ENCODE measurements at places on chromosomes 16 and 17.

DNA sequence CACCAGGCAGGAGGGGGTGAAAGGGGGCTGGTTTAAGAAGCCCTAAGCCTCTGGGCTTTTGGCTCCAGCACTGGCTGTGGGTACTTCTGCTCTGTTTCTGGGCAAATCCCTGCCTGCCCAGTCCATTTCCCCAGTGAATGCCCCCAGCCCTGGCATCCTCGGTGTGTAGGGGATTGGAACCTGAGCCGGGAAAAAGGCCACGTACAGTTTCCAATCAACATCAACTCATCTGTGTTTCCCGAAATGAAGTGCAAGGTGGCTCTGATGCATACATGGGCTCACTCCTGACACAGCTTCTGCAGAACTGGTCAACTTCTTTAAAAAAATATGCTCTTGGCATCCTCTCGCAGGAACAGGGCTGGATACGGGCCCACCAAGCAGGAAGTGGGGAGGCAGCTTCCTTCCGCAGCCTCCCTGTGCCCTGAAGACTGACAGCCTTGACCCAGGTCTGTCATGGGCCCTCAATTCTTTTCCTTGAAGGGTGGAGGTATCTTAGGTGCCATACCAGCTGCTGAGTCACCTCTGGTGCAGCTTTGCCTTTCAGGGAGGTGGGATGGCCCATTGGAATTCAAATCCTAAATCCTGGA, 73.3 kb downstream of the N4BP1 start:
- DNase-seq: no peak

GRCh38 chr16:72244853-72245252, 72.9 kb upstream of the PMFBP1 start:
- DNase-seq: no peak

GRCh38 chr17:61400066-61400716, 548 bp downstream of the TBX2 start:
- peak; percentile 39 for DNase-seq

DNA sequence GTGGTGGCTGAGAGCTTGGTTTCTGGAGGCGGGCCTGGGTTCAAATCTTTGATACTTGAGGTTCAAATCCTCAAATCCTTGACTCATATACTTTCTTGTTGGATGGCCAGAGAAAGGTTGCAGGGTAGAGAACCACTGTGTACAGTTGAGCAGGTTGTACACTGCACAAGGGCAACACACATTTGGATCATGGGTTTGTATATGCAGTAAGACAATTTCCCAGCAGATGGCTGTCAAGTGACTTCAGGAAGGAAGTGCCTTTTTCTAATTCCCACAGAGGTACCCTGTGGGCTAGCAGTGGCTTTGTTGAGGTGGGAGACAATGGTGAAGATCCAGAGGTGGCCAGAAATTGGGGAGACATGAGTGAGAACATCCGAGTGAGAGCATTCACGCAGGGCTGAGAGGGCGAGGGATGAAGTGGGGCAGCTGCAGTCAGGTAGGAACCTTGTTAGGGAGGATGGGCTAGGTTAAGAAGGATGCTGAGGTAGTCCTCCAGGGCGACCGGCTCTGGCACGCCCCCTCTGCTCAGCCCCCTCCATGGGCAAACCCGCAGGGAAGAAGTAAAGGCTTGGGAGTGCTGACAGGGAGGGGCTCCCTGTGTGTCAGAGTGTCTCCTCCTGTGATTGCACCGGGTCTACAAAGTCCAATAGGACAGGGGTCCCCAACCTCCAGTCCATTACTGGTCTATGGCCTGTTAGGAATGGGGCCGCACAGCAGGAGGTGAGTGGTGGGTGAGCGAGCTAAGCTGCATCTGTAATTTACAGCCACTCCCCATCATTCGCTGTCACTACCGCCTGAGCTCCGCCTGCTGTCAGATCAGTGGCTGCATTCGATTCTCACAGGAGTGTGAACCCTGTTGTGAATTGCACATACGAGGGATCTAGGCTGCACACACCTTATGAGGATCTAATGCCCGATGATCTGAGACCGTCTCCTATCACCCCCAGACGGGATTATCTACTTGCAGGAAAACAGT, 2.7 kb downstream of the C16orf89 start:
- no peak for DNase-seq

GRCh38 chr17:65530523-65531255, 30.8 kb downstream of the AXIN2 start:
- DNase-seq: no peak

DNA sequence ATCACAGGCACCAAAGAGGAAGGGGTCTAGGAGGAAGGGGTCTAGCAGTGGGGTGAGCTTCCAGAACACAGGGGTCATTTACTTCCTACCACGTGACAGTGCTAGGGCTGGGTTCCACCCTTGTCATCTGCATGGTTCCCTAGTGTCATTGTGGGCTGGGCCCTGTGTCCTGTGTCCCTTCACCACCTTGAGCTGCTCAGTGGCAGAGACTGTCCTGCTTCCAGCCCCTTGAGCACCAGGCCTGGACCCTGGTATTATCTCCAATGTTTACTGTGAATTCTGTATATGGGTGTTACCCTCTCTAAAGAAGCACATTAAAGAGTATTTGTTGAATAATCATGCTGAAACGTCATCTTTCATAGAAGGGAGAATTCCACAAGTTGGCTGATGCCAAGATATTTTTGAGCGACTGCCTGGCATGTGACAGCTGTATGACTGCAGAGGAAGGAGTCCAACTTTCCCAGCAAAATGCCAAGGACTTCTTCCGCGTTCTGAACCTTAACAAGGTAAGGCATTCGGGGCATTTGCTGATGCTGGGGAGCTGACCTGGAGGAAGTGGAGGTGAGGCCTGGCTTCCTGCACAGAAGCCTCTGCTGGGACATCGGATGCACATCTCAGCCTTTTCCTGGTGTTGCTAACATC, 5.5 kb downstream of the NARF start:
- DNase-seq: no peak

- peak; percentile 95 for DNase-seq
These were observed 13.4 kb downstream of the BCO1 start for GRCh38 chr16:81251871-81252270.

- DNase-seq: no peak
These were observed 3.3 kb downstream of the LHX1 start for GRCh38 chr17:36940313-36941264.

GRCh38 chr17:74454197-74455024, 12.0 kb upstream of the CD300A start:
- DNase-seq: peak; percentile 71

DNA sequence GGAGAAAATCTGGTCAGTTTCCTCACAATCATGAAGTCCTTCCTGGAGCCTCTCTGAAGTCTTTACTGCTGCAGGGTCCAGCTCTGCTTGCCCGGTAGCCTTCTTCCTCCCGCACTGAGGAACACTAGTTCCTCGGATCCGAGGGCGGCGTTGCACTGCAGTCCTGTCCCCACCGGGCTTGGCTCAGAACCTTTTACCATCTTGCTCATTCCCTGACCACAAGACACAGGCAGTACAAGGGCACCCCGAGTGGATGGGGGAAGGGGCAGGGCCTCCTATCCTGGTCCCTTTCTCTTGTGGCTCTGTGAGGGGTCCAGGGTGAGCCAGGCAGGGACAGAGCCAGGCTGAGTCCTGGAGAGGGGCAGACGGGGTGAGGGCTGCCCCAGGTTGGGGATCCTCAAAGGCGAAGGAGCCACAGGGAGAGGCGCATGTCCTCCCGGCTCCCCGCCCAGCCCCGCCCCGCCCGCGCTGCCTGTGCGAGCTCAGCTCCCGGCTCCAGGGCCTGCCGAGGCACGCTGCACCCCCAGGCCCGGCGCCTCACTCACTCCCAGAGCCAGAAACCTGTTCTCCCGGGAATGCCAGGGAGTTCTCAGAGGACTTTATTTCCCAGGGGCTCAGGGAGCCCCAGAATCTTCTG, 1.5 kb downstream of the FOXN1 start:
- DNase-seq: no peak

- no peak for DNase-seq
These were observed 22.1 kb upstream of the B4GALNT2 start for GRCh38 chr17:49110509-49110908.

DNA sequence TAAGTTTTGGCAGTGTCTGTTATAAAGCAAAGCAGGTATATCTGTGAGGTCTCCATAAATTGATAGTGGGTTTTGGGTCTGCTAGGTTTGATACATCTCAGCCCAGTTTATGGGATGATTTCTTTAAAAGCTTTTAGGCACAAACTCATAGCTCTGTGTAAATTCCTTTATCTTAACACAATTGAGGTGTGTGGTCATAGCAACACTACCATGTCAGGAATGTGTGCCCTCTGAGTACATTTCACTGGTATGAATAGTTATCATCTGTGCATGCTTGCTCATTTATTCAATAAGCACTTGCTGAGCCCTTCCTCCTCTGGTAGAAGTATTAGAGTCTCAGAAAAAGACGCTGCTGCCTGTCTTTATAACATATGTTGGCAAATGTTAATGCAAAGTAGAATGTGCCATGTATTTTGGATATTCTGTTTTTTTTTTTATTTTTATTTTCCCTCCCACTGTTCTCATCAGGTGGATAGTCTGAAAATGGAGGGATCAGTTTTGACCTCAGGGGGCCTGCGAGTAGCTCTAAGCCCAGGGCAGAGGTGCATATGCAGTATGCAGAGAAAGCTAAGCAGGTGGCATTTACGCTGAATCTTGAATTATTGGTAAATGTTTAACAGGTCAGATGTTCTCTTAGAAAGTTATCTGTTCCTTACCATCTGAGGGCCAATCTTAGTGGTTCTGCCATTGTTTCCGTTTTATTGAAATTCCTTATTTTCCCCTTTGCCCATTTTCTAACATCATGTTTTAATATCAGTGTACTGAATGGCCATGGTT, 90.7 kb downstream of the WNT3 start:
- peak; percentile 21 for DNase-seq

GRCh38 chr17:28216052-28216451, 102.9 kb upstream of the TMEM97 start:
- DNase-seq: no peak

GRCh38 chr17:17767154-17767869, 69.5 kb downstream of the SREBF1 start:
- DNase-seq: no peak

DNA sequence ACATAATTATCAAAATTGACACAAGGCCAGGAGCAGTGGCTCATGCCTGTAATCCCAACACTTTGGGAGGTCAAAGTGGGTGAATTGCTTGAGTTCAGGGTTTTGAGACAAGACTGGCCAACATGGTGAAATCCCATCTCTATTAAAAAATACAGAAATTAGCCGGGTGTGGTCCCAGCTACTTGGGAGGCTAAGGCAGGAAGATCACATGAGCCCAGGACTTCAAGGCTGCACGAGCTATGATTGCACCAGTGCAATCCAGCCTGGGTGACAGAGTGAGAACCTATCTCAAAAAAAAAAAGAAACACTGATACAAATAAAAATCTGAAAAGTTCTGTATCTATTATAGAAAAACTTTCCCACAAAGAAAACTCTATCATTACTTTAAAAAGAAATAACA, 15.5 kb downstream of the MYH10 start:
- DNase-seq: peak; percentile 29

DNA sequence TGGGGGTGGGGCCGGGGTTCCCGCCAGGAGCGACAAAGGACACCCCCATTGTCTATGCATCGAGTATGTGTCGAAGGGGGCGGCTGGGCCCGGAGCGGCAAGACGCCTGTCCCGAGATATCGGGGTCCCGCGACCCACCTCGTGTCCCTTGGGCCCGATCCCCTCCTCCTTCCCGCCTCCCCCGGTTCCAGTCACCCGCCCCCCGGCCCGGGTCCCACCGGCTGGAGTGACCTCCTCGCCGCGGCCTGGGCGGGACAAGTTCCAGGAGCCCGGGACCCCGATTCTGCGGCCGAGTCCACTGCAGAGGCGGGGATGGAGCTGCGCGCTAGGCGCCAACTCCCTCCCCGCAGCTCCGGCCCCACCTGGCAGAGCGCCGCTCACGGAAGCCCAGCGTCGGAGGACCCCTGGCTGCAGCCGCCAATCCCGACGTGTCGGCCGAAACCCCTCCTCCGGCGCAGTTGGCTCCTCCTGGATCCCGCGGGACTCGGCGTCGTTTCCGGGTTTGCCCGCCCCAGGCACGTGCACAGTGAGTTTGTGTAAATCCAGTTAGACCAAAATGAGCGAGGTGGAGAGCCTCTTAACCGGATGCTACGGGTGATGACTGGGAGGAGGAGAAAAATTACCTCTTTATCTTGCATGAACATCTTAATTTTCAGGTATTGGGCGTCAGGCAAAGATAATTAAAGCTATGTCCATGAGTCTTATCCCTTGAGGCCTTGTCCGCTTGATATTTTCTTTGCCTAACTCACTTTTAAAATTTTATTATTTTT, at the start of gene NMRAL1:
TSS of gene NMRAL1 (minus strand) at position 434 of the 770 bp plus-strand sequence. CDS start 493 bp downstream, outside the sequence.
- DNase-seq: peak; percentile 92

DNA sequence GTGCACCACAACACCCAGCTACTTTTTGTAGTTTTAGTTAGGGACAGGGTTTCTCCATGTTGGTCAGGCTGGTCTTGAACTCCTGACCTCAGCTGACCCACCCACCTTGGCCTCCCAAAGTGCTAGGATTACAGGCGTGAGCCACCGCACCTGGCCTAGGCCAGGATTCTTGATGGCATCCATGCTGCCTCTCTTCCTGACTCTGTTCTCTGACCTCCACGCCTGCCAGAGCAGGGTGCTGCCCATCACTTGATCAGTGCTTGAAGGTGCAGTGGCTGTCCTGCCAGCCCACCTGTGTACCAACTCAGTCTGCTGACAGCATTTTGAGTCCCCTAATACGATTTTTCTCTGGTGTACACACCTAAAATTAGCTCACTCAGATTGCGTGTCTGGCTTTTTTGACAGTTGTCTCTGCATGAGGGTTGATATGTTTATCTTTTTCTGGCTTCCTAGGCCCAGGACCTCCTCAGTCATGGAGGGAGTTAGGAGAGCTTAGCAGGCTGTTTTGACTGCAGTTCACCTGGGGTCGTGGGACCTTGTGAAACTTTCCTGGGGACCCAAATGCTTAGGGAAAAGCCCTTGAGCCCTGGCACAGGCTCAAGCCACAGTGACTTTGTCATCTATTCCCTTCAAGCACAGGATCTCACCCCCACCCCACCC, 5.9 kb downstream of the HAS3 start:
- no peak for DNase-seq

DNA sequence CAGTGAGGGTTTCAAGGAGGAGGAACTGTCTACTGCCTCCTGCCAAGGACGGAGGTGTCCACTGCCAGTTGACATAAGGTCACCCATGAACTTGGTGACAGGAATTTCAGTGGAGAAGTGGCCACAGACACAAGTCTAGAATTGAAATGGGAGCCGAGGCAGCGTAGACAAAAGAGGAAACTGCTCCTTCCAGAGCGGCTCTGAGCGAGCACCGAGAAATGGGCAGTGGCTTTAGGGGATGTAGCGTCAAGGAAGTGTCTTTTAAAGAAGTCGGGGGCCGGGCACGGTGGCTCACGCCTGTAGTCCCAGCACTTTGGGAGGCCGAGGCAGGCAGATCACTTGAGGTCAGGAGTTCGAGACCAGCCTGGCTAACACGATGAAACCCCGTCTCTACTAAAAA, 3.1 kb upstream of the SERPINF1 start:
- no peak for DNase-seq

- DNase-seq: no peak
These were observed 38.6 kb downstream of the WDR45B start for GRCh38 chr17:82609655-82610054.

DNA sequence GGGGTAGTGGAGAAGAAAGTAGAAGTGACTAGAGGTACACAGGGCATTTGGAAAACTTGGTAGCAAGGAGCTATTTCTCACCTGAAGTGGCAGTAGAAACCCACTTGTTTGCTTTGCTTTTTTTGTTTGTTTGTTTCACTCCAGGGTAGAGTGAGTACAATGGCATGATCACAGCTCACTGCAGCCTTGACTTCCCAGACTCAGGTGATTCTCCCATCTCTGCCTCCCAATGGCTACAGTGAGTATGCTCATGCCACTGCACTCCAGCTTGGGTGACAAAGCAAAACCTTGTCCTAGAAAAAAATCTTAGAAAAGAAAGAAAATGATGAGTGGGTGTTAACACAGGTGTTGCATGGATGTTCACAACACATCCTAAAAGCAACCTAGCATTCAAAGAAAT, 40.4 kb downstream of the SCNN1G start:
- no peak for DNase-seq

Data from fibroblast of villous mesenchyme (primary cell).